Caco-2 (cell line): ENCODE measurements at places on chromosomes 3 and 15.

DNA sequence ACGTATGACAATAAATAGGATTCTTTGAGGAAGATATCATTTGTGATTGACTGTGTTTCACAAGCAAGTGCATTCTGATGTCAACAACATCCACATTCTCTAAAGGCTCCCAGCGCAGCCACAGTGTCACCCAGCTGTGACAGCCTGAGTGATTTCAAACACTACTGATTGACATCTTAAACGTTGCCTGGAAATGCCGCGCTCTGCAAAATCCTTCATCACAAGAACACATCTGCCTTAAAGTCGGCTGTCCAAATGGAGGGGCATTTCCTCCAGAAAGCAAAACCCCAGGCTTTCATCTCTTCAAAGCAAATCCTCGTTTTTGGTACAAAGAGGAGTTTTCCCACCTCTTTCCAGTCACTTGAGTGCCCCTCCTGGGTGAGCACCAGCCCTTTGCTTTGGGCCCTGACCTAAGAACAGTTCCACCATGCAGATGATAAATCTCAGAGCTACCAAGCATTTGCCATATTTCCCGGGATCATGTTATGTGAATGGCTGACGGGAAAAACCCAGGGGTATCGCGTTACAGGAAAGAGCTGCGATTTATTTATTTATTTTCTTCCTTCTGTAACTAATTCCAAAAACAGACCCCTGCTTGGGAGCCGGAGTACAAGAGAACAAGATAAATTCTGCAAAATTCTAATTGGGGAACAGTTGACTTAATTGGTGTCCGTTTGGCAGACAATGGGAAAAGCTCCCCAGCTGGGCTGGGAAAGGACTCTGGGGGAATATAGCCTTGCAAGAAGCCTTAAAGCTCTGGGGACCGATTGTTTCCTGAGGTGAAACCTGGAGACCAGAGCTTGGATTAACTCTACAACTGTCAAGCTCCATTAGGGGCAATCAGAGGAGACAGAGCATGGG, 703.8 kb upstream of the NR2F2 start:
- no peak for DNase-seq

- no peak for DNase-seq
Measured at GRCh38 chr3:126658584-126658983, 3.7 kb upstream of the TXNRD3 start.

DNA sequence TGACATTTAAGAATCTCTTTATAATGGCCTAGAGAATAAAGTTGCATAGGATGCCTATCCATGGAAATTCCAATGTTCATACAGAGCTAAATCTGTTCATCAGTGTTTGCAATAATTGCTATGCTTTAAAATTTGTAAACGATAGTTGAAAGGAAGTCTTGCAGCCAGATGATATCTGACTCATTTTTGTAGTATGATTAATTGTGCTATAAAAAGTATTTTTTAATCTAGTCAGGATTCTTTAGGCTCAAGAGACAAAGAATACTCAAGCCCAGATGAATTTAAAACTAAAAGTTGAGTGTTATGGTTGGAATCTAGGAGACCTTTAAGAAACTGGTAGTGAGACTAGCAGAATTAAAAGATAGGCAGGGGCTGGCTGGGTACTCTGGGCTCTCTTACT, 50.5 kb downstream of the SUCNR1 start:
- no peak for DNase-seq

- no peak for DNase-seq
Measured at GRCh38 chr3:14252321-14253021, 73.9 kb downstream of the LSM3 start.

- DNase-seq: no peak
Measured at GRCh38 chr3:183260167-183260904, 7.3 kb downstream of the B3GNT5 start.

DNA sequence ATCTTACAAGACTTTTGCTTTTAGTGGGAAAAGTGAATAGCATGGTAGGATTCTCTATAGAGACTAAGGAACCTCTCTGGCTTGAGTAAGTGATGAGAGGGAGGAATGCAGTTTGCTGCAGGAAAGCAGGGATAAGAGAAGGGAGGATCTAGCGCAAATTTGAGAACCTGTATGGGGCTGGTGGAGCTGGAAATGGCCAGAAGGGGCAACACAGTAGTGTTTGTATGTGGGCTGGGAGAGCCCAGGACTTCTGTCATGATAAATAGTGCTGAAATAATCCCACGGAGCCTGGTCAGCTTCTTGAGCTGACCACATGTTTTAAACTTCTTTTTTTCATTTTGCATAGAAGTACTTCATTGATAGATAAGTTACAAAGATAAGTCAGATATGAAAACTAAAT, 11.2 kb upstream of the SHC4 start:
- no peak for DNase-seq

GRCh38 chr3:126947429-126947828, 35.5 kb upstream of the PLXNA1 start:
- no peak for DNase-seq

DNA sequence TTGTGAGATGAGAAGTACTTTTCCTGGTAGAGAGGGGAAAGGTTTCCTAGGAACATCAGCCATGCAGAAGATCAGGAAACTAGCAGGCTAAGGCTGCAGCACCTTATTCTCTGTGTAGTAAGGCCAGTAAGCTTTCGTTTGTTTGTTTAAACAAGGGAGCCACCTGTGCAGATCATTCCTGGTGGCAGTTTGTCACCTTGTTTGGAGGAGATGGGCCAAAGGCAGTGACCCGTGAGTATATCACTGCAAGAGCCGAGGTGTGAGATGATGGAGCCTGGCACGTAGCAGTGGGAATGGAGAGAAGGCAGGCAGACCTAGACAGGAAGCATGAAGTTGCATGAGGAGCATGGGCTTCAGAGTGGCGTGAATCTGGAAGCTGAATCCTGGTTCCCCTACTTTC, 19.6 kb downstream of the ATG7 start:
- no peak for DNase-seq

DNA sequence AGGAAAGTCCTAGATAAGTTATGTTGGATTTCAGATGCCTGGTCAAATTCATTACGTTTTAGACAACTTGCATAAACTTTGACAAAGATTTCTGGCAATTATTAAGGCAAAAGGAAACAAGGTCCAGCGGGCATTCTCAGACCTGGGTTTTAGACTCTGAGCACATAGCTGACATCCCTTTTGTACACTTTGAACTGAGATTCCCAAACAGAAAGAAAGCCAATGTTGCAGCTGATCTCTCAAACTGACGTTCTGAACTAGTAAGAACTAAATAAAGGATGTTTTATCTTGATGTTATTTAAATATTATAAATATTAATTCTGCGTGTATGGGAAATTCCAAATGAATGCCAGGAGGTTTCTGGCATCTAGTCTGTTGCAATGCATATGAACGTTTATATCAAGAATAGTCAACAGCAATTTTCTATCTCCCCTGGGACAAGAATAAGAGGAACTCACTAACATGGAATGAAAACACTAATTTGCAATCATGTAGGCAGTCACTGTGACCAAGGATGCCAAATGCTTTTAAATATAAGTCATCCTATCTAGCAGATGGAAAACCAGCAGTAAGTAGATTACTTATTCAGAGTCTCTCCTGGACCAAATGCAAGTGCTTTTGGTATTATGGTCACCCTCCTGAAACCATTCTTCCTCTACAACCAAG, 202.1 kb downstream of the GREM1 start:
- no peak for DNase-seq

DNA sequence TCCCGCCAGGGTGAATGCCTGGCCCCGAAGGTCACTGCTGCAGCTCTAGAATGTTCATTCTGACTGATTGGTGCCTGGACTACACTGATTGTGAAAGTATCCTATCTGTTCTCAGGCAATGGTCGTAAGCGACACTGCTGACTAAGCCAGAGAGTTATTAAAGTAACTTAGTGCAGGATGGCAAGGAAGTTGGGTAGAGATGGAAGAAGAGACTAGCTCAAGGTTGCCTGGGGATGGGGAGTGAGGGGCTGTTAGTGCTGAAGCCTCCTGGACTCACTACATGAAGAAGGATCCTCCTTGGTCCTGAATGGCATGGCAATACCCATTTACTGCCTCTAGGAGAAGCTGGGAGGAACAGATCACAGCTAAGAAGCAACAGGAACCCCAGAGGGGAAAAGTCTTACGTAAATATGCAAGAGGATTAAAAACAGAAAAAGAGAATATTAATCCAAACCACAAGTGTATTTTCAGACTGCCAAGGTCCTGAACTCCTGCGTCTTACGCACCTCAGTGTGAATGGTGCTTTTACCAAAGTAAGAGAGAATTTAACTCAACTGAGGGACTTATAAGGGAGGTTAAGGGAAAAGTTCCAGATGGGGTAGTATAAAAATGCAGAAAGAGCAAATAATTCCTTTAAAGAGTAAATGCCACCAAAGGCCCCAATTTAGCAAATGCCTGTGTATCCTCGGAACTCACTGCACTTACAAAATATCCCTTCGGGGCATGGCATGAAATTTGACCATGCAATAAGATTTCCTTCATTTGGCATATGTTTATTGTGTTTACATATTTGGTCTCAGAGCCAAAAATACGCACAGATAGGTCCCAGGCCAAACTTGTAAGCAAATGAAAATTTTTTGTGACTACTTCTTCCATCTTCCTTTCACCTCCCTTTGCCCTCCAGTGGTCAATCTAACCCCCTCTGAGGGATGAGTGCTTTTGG, 64.0 kb upstream of the DGKG start:
- DNase-seq: no peak

- DNase-seq: no peak
Measured at GRCh38 chr15:91652610-91653207, 200.8 kb upstream of the SLCO3A1 start.

GRCh38 chr3:45204136-45204535, 22.0 kb downstream of the TMEM158 start:
- DNase-seq: no peak

DNA sequence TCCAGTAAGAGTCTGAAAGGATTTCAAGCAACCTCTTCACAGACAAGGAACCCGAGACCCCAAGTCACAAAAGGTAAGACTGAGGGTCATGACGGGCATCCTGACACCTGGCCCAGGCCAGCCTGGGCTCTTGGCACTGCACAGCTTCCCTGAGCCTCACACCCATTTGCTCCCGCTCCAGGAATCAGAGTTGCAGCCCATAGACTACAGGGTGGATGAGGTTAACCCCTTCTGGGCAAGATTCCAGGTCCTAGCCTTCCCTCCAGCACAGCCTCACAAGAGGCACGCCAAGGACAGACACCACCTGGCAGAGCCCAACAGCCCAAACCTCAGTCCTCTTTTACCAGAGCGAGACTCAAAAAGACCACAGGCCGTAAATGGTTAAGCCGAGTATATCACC, 36.2 kb downstream of the RBPMS2 start:
- DNase-seq: no peak

- DNase-seq: no peak
Measured at GRCh38 chr15:86610038-86610437, 530.4 kb downstream of the AGBL1 start.

- DNase-seq: no peak
Measured at GRCh38 chr3:175187586-175187985, 328.5 kb downstream of the NAALADL2 start.

GRCh38 chr15:97143592-97144376, 813.3 kb downstream of the NR2F2 start:
- no peak for DNase-seq

DNA sequence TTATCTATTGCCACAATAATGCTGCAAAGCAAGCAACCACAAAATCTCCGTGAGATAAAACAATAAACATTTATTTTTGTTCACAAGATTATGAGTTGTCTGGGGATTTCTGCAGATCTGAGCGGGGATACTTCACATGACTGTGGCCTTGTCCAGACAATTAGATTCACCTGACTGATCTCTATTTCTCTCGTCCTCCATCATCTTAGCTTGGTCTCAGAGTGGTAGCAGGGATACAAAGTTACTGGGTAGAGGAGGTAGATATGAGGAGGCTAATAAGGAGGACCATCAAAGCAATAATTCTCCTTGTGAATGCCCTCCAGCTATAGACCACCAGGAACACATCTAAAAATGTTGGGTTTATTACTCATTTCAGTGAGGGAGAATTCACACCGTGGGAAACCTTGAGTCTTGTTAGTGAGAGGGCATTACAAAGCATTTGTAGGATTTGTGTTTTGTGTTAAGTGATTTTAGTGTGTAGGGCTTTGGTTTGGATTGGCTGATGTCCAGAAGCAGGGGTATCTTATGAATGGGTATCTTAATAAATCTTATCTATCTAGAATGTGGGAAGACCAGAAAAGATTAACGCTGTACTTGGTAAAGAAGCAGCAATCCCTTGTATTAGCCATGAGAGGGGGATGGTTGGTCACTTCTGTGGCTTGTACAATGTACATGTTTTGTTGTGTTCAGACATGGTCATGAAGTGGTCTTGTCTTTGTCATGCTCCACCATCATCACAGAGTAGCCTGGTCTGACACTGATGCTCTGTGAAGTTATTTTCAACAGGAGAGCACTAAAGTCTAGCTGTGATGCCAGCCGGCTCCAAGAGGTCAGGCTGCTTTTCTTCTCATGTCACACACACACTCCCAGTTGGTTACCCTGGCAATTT, 287.6 kb upstream of the STT3B start:
- no peak for DNase-seq

DNA sequence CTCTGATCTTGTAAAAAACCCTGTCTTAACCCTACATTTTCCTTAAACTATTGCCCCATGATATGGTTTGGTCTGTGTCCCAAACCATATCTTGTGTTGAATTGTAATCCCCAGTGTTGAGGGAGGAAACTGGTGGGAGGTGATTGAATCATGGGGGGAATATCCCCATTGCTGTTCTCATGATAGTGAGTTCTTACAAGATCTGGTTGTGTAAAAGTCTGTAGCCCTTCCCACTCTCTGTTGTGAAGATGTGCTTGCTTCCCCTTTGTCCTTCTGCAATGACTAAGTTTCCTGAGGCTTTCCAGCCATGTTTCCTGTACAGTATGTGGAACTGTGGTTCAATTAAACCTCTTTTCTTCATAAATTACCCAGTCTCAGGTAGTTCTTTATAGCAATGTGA, 881.4 kb downstream of the DIPK2A start:
- DNase-seq: no peak

DNA sequence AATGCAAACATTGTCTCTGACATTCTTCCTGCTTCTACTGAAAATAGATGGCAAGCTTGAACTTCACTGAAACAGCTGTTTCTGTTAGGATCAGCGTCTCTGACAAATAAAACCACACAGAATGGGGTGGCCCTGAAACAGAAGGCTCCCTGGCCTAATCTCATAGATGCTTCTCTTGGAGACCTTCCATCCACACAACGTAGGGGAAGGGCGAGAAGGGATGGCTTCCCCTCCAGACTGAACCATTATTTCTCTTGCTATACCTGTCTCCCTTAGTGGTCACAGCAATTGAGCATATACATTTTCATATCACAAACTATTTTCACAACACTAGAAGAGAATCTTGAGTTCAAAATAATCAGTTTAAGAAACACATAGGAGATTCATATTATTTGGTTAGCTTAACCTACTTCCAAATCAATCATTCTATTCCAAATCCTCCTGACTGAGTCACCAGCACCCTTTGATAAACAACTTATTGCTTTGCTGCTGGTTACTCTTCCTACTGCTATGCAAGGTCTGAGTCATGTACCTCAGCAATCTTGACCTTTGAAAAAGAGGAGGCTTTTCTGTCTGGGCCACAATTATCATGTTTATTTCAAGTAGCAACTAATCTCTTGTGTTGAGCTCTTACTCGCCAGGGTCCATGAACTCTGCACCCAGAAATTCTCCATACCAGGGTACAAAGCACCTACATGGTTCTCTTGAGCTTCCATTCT, 45.5 kb downstream of the CBLB start:
- no peak for DNase-seq
